ENCODE measurements at places on chromosomes 3 and 15. TPM values are rescaled to one million over a fixed set of nuclear protein-coding genes. Genes with fewer than 3 reads are reported as not detected.

- no peak for DNase-seq
Observed at GRCh38 chr3:155130001-155130400, 49.9 kb downstream of the MME start.

GRCh38 chr3:40464339-40465110 lies 7.4 kb downstream of the RPL14 start:
- no peak for DNase-seq

DNA sequence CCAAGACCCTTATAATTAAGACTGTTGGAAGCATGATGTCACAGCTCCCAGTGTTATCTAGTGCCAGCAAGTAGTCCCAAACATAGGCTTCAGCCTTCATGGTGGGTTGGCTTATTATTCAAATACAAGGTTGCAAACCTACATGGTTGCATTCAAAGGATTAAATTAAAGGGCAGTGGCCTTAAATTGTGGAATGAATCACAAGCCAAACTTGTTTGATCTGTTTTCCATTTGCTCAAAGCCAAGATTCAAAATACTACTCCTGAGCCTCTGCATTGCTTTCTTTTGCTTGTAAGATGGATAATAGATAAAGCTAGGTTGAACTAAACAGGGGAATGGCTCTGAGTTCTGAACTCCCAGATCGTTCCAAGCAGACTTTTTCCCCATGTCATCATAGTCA lies 52.4 kb upstream of the GNB4 start:
- DNase-seq = no peak

DNA sequence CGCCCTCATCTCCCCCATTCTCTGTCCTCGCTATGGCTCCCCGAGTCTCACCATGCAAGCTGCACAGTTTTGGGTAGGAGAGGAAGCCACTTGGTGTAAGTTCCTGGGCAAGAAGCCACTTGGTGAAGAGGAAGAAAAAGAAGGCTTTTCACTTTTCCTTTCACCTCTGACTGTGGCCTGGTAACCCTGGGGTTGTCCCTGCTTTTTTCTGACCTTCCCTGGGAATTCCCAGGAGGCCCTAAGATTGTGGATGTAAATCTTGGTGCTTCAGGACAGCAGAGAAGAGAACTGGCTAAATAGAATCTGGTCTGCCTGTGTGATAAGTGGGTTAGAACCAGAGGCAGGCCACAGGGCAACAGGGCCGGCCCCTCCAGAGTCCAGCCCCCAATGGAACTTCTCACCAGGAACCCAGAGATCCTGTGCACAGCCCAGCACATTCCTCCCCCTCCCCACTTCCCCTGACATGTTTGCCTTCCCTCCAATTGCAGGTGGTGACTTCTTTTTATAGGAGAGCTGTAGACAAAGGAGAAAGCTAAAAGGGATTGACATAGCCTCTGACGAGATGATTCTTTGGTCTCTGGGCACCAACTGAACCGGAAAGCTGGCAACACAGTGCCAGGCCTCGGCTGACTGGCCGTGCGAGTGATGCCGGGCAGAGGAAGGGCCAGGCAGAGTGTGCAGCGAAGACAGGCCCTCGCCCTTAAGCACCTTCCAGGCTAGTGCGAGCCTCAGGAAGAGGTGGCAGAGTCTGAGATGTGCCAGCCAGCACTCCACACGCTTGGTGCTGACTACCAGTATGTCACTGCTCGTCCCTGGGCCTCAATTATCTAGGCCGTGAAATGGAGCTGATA lies 19.4 kb upstream of the SKOR1 start:
- no peak for DNase-seq

GRCh38 chr3:17399586-17399985 lies 342.8 kb downstream of the TBC1D5 start:
- DNase-seq = no peak

DNA sequence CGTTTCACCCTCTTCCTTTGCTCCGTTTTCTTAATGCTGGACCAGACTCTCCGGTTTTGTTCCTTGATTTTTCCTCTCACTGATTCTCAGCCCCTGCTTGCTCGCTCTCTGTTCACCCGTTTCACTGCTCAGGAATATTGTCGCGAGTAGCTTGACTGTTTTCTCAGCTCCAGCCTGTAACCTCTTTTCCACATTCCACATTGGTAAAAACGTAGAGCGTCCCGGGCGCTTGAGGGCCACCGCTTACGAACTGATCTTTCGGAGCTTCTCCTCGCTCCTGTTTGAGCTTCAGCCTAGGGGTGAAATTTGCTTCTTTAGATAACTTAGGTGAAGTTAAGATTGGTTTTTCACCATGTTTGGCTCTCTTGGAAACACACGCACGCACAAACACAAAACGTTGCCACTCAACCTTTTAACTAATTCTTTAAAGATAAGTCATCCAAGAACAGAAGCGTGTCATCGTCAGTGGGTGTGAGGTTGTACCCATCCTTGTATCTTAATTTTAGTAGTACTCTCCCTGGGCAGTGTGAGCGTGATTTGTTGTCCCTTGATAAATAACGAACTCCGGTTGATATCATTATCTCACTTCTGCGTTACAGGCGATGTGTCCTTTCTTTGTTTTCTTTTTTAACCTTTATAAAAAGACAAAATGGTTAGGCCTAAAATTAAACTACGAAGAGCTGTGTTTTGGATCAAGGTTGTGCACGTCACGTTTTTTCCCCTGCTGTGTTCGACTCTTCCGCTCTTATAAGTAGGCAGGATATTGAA lies 1.0 kb downstream of the PAK2 start:
- DNase-seq = no peak

DNA sequence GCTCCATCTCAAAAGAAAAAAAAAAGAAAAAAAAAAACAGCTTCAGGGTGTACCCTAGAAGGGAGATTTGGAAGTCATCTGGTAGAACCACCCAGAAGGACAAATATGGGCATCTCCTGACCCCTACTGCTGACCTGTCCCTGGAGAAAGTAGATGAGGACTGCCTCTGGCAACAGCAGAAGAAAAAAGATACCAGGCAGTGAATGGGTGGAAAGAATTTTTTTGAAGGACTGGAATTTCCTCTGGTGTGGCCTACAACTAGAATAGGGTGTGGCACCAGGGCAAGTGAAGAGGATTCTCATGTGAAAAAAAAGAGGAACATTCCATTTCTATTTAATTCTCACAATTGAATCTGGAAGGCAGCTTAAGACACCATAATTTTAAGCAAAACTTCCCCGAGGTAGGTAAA lies 3.1 kb downstream of the ANXA2 start:
- no peak for DNase-seq

- DNase-seq = no peak
Observed at GRCh38 chr3:134877788-134878187, 82.7 kb downstream of the EPHB1 start.

DNA sequence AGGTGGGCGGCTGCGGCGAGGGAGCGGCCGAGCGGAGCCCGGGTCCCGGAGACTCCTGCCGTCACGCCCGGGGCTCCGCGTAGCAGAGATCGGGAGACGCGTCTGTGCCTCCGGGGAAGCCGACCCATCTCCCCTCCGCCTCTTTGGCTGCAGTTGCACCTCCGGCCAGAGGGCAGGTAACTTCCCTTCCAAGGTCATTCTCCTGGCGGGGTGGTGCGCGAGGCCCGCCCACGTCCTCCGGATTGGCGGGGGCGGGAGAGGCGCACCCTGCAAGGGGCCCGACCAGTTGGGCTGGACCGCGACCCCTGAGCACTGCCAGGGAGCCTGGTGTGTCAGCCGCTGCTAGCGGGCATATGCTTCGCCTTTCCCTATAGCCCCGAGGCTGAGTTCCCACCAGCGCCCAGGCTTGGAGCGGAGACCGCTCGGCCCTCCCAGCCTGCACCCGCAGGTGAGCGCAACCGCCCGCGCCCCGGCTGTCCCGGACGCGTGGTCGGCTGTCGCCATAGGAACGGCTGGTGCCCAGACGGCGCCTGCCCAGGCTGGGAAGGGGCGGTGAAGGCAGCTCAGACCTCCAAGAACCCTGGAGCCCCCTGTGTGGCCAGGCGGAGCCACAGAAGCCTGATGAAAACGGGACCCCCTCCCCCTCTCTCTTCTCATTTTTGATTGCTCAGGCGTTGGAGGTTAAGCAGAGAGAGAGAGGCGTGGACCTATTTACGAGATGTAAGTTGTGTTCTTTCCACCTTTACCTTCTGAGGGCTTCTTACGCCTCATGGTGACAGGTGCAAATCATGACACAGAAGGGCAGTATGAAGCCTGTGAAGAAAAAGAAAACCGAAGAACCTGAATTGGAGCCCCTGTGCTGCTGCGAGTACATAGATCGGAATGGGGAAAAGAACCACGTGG lies 453 bp downstream of the ZDHHC23 start:
- no peak for DNase-seq

GRCh38 chr15:70098461-70099166 lies 897 bp upstream of the TLE3 start:
- DNase-seq = no peak

DNA sequence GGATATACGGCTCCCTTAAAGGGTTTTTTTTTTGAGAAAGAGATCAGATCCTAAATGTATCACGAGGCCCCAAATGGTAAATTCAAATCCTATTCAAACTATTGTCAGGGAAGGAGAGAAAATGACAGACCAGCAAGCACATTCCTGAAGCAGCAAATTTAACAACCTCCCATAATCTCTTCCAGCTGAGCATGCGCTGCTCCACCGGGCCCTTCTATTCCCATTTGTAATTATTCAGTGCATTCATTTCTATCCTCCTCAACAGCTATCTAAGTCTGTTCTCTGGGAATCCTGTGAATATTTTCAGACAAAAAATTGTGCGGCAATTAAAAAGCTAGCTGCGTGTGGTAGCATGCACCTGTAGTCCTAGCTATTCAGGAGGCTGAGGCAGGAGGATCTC lies 43.2 kb downstream of the MAGI1 start:
- no peak for DNase-seq

- DNase-seq = no peak
Observed at GRCh38 chr15:81939604-81940440, 106.0 kb downstream of the MEX3B start.

DNA sequence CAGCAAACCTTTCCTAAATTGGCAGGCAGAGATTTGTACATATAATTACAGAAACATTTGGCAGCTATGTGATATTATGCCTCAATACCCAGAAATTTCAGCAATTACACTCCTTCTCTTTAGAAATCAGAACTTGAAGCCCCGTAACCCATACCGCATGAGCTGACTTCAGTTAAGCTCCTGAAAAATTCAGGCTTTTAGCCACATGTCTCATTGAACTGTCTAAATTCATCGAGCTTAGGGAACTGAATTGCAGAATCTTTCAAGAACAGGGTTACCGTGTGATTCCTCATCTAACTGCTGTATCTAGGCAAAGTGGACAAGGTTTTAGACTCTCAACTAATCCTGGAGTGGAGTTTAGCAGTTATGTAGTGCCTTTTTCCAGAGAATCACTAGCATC lies 333.0 kb downstream of the EPHA3 start:
- DNase-seq = no peak

- DNase-seq = no peak
Observed at GRCh38 chr3:123337948-123338619, 110.8 kb downstream of the ADCY5 start.

DNA sequence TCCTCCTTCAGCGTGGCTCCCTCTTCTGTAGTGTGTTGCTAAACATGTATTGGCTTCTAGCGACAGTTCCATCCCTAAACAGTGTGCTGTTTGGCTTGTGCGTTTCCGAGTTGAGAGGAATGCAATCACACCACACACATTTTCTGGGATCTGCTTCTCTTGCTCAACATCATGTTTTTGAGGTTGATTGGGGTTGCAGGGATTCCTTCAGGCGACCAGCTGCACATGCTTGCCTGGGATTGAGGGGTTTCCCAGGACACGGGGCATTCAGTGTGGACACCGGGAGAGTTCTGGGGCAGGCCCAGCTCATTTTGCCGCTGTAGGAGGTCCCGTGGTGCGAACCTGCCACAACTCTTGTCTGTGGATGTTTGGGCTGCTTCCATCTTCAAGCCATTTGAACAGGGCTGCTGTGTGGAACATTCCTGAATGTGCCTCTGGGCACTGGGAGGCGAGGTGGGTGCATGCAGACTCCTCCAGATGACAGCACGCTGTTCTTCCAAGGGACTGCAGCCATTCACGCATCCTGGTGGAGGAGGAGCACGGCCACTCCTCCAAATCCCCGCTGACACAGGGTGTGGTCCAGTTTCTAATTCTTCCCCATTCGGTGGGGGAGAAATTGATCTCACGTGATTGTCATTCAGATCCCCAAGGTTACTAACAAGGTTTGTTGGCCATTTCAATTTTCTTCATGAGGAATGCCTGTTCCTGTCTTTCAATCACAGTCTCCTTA lies 82.8 kb downstream of the PLXNA1 start:
- DNase-seq = no peak

WDR72 gene
- total RNA-seq = 1.1 TPM

THPO gene
- 0.89 TPM for total RNA-seq

PDCD7 gene
- 25.9 TPM for total RNA-seq

VEPH1 gene
- total RNA-seq = 10.8 TPM

SELENOS gene
- 49.1 TPM for total RNA-seq

Data from ureter (tissue), 1 donor.